ENCODE measurements at places on chromosomes 1 and 21.
A peak's percentile ranks its signal among the peaks of the same experiment; 100 is the strongest.

DNA sequence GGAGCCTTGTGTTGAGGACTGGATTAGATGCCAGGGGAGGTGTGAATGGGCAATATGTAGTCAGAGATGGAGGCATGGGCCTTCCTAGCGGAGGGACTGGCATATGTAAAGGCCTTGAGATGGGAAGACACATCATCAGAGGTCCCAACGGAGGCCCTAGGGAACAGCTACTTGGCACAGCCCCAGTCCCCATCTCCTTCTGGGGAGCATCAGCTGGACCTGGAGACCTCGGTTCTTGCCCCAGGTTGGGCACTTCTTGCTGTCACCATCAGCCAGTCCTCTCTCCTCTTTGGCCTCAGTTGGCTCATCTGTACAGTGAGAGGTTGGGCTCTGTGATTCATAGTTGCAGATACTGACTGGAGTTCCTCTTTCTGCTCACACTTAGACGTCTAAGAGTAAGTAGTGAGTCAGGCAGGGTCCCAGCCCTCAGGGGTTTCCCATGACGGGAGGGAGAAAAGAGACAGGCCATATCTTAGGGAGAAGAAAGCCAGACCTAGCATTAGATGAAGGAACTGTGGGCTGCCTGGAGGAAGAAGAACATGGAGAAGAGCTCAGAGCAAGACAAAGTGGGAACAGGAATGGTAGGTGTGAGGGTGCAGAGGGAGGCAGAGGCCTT lies 3.4 kb upstream of the MARCKSL1 start:
- no peak for DNase-seq

DNA sequence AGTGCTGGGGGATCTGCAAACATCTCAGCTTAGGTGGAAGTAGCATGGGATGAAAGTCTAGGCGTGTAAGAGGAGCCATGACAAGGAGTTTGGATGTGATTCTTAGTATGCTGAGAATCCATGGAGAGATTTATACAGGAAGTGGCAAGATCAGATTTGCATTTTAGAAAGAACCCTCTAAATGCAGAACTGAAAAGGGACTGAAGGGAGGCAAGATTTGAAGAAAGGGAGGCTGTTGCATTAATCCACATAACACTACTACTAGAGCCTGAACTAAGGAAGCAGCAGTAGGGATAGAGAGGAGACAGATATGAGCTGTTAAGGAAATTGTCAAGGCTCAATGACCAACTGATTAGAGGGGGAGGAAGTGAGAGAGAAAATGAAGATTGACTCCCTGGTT lies 9.8 kb downstream of the C1orf74 start:
- DNase-seq, result no peak

- DNase-seq, result peak; percentile 98
These were observed 531 bp downstream of the TSPEAR start for GRCh38 chr21:44710756-44711326.

GRCh38 chr1:178237121-178237520 lies 143.2 kb downstream of the RASAL2 start:
- no peak for DNase-seq

DNA sequence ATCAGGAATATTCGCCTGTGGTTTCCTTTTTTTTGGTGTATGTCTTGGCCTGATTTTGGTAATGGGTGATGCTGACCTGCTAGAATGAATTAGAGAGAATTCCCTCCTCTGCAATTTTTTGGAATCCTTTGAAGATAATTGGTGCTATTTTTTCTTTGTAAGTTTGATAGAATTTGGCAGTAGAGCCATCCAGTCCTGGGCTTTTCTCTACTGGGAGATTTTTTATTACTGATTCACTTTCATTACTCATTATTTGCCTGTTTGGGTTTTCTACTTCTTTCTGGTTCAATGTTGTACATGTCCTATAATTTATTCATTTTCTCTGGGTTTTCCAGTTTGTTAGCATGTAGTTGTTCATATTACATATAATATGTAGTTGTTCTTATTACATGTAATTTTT lies 48.7 kb downstream of the NTMT2 start:
- DNase-seq, result no peak

GRCh38 chr21:14554948-14555347 lies 8.8 kb upstream of the SAMSN1 start:
- no peak for DNase-seq

- DNase-seq, result no peak
These were observed 20.9 kb upstream of the COL11A1 start for GRCh38 chr1:103129255-103129654.

DNA sequence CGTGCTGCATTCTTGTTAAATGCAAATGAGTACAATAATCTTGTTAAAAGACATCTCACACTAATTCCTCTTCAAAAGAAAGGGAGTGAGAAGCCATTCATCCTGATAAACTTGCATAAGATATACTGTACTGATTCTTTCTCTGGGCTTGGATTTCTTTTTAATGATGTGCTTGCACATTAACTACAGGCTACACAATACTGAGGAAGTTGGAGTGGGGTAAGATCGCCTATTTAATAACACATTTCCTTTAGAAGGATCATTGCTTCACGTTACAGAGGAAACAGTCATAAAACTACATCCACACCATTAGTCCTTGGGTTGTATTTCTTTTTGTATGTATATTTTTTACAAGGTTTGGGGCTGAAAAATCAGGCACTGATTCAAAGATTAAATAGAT lies 36.6 kb downstream of the NRIP1 start:
- no peak for DNase-seq

DNA sequence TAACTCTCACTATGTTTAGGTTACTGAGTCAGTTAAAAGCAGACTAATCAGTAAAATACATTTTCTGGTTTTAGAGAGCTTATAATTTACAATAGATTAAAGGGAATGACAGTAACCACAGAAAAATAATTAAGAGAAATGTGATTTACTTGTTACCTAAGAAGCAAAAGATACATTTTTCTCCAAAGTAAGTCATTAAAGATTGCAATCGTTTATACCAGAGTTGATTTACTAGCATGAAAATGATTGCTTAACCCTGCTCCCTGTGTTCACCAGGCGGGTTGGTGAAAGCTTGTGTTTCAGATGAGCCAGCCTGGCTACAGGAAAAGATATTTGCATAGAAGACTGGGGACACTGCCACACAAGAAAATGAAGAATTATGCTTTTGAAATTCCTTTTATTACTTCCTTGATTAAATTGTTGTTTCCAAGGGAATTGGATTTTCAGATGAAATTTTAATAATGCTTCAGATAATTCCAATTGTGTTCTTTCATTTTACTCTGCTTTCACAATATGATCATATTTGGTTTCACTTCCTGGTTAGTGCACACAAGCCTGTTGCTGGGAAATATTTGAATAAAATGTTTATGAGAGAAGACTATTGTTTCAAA lies 27.9 kb downstream of the LRRC8B start:
- DNase-seq, result peak; percentile 25

DNA sequence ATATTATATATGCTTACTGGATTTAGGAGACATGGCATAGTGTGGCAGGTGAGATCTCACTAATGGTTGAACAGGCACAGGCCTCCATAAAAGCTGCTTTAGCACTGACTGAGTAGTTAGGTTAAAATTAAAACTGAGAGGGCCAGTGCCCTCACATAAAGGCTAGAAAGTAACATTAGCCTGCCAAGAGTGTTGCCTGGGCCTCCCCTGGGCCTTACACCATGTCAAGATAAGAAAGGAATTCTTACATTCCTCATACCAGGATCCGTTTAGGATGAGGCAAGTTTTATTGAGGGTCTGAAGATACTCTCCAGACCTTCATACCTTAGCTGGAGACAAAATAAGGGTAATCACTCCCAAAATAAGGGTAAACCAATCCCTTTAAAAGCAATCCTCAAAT lies 1011.8 kb downstream of the PLA2G4A start:
- DNase-seq, result no peak

DNA sequence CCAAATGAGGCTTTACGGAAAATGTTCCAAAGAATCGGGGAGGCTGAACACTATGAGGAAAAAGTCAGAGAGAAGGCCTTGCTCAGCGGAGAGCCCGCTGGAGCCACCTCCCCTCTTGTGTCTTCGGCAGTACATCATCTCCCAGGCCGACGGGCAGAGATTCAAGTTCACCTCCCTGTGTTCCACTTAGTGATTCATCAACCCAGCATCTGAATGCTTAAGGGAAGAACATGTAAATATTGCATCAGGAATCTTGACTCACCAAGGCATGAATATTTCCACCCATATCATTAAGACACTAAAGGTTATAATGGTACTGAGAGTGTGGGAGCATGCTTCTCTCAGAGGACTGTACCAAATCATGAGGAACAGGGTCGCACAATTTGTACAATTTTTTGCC lies 172.5 kb downstream of the ST6GALNAC5 start:
- no peak for DNase-seq

GRCh38 chr1:170377440-170377839 lies 154.5 kb upstream of the GORAB start:
- DNase-seq, result peak; percentile 63

DNA sequence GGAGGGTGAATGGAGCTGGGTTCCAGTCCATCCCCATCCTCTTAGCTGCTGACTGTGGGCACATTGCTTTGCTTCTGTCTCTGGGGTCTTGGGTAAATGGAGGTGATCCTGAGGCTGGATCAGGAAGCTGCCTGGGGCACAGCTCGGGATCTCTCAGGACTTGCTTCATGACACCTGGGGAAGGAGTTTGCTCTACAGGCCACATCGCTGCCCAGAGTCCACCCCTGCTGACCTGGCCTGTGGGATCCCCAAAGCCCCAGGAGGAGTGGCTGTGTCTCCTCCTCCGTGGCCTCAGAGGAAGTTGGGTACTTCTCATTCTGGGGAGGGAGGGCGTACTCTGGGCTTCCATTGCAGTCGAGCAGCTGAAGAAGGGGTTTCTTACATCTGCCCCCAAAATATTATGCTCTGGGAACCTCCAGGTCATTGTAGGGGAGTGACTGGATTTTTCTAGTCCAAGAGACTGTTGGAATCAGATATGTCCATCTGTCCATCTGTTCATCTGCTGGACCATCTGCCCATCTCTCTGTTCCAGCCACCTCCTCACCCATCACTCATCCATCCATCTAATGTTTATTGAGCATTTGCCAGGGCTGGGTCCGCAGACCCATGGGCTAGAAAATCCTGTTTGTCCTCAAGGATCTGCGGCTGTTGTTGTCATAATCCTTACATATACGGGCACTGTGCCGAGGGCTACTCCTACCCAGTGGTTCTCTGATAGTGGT lies 45.9 kb downstream of the ARHGEF10L start:
- no peak for DNase-seq

DNA sequence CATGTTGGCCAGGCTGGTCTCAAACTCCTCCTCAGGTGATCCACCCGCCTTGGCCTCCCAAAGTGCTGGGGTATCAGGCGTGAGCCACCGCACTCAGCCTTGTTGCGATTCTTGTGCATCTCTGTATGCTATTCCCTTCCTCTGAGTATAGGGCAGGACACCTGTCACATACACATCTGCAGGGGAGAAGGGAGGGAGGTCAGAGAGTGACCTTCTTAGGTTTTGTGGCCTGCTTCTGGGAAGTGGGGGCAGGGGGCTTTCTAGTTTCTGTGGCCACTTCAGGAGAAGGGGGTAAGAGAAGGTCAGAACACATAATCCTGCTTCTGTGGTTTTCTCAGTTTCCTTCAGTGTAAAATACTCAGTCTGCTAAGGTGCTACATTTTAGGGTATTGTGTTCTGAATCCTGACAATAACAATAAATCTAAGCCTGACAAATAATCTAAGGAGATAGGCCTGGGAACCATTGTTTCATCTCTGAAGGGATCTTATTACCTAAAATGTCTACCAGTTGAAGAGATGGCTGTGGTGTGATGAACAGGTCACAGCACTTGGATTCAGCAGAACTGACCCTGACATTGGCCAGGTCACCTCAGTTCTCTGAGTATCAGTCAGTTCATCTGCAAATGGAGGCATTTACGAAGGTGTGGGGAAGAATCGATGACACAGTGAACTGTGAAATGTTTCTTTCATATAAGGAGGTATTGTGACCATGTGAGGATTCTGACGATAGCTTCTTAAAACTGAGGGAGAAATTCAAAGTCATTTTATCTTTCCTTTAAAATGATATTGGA lies 212.6 kb upstream of the L1TD1 start:
- DNase-seq, result no peak

GRCh38 chr1:212355230-212355969 lies 59.3 kb downstream of the PACC1 start:
- no peak for DNase-seq

GRCh38 chr1:12475101-12475500 lies 142.9 kb downstream of the DHRS3 start:
- no peak for DNase-seq

DNA sequence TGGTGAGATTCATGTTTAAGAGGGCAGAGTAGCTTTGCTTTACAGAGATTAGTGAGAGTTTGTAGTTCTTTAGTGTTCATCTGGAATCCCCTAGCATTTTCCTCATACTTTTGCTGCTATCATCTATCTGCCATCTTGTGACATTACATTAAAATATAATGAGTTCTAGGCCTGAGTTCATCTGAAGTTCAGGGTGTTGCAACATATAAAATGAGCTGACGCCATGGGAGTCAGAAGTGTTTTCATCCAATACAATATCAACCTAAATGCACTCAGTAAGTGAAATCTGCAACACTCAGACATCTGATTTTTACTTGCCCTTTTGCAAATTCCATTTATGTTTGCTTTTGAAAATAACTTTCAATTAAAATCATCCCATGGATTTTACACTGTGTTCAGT lies 153.8 kb downstream of the NTNG1 start:
- no peak for DNase-seq

DNA sequence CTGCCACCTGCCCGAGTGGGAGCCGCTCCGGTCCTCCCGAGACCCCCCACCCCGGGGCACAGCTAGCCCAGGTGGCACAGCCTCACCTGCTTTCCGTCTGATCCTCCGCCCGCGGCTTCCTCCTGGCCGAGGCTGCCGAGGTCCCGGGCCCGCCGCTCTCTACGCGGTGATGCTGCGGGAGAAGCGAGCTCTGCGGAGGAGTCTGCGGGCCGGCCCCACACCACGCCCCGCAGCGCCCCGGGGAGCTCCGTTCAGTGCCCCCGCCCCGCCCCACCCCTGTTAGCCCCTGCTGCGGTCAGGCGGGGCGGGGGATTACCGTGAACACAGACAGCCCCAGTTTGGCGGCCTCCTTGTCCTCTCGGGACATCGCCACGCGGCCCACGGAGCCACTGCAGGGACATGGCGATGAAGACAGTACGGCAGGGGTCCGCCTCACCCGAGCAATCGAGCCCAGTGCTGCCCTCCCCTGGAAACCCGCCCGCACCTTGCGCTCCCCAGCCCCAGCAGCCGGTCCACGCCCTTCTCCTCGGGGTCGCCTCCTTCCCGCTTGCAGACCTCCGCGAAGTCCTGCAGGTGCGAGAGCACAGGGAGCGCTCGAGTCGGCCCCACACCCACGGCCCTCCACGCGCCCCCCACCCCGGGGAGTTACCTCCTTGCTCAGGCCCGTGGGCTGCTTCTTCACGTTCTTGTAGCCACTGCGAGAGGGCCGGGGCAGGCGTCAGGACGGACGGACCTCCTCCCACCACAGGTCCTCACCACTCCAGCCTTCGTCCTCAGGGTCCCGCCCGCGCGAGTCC lies 933 bp downstream of the C1orf35 start:
- DNase-seq, result peak; percentile 65

GRCh38 chr1:30287976-30288375 lies 435.4 kb downstream of the MATN1 start:
- no peak for DNase-seq
